ENCODE measurements at places on chromosomes 11 and 22.

- DNase-seq = no peak
Measured at GRCh38 chr11:95650276-95650675, 139.3 kb downstream of the FAM76B start.

- DNase-seq = no peak
Measured at GRCh38 chr11:82722231-82722630, 11.4 kb downstream of the FAM181B start.

- DNase-seq = no peak
Measured at GRCh38 chr11:61445516-61445915, 15.6 kb downstream of the SDHAF2 start.

DNA sequence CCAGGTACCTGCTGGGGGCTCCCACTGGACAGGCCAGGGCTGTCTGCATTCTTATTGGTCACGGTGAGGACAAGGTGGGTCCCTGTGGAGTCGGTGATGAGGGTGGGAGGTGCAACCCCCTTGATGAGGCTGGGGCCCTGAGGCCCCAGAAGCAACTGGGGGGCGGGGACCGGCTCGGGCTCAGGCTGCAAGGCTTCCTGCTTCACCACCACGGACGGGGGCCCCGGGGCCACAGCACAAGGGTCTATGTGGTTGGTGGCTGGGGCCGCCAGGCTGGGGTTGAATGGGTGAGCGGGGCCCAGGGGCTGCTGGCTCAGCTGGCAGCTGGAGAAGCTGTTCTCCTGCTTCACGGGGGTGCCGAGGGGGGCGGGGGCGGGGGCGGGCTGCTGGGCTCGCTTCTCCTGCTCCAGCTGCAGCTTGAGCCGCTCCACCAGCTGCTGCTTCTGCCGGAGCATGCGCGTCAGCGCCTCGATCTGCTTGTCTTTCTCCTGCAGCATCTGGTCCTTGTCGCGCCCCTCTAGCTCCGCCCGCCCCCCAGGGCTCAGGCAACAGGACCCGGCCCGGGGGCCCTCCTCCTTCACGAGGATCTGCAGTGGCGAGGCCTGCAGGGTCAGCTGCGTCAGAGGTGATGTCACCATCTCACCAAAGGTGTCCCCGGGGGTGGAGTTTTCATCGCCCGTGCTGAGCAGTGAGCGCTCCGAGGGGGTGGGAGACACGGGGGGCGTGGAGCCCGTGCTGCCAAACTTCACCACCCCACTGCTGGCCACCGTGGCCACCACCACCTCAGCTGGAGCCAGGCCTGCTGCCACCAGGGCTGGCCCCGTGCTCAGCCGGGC is 48.2 kb downstream of the SGSM3 start:
- no peak for DNase-seq

DNA sequence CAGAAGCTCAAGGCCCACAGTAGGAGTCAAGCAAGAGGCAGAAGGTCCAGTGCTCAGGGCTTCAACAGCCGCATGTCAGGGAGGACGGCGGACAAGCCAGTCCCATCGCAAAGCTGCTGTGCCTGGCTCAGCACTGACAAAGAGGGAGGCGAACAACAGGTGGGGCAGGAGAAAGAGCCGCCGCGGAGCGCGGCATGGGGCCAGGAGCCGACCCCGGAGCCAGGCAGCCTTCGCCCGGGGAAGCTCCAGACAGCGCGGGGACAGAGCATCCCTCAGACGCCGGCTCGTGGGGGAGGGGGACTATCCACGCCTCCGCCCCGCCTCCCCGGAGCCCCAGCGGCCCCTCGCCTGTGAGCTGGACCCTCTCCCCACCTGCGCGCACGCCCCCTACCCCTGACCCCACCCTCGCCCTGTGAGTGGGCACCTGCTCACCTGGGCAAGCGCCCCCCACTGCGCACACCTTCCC is 369 bp downstream of the DHCR7 start:
- DNase-seq = no peak

DNA sequence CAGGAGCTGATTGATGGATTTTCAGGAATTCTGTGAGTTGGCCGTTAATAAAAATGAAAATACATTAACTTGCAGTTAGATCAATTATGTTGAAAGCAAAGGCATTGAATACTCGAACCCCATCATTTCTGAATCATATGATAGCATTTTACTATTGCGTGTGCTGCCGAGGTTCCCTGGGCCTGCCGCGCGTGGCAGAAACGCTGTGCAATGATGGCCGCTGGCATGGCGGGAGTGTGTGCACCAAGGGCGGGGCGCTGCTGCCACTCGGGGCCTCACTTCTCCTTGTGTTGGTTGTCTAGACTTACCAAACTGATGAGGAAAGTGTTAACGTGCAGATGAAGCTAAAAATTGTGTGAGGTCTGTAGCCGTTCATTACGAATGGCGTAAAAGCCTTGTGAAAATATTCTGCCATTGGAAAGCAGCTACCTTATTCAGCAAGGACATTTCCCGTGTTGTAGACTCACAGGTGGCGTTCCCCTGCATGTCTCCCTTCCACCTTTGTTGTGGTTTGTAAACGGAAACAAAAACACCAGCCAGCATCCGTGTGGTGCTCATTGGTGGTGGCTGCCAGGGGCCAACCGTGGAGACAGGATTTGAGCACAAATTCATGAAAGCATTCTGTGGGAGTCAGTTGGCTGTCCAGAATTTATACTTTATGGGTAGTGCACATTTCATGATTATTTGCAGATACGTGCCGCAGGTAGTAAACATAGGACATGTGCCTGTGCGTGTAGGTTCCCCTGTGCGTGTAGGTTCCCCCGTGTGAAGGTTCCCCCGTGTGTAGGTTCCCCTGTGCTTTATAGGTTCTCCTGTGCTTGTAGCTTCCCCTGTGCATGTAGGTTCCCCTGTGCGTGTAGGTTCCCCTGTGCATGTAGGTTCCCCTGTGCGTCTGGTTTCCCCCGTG is 5.9 kb upstream of the GRAMD4 start:
- DNase-seq = no peak

GRCh38 chr22:46842606-46843005 is 80.2 kb downstream of the TBC1D22A start:
- no peak for DNase-seq

DNA sequence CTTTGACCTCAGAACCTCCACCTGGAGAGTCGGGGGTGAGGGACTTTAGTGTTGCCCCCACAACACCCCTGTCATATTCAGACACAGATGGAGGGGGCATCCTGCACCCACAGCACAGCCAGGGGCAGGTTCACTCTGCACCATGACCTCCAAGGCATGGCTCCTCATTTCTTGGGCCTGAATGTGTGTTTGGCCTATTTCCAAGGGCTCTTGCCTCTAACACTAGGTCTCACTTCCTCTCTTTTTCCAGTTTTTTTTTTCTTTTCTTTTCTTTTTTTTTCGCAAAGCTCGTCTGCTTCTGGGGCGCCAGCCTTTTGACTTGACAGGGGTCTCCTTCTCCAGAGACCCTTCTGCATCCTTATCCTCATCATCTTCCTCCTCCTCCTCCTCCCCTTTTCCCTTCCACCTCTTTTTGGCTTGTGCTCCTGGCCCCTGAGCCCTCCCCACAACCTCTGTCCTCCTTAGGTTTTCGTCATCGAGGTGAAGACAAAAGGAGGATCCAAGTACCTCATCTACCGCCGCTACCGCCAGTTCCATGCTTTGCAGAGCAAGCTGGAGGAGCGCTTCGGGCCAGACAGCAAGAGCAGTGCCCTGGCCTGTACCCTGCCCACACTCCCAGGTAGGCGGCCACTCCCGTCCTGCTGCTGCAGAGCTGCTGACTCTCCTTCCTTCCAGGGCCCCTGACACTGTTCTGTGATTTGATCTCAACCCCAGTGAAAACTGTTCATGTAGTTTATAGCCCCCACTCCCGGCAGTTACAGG is 3.8 kb downstream of the NCF4 start:
- DNase-seq = no peak

Data from cardiac septum (tissue), 1 donor.